AG09319 (cell line): ENCODE measurements at places on chromosomes 1 and 21.

DNA sequence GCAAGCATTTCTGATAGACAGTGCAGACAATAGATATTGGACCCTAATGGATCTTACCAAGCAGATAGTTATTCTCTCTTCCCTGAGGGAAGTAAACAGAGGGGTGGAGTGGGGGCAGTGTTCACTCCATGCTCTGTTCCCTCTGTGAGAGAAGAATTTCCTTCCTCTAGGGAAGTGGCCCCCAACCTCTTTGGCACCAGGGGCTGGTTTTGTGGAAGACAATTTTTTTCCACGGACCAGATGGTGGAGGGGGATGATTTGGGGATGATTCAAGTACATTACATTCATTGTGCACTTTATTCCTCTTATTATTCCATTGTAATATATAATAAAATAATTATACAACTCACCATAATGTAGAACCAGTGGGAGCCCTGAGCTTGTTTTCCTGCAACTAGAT, 459.9 kb downstream of the ADGRL2 start:
- DNase-seq = no peak

DNA sequence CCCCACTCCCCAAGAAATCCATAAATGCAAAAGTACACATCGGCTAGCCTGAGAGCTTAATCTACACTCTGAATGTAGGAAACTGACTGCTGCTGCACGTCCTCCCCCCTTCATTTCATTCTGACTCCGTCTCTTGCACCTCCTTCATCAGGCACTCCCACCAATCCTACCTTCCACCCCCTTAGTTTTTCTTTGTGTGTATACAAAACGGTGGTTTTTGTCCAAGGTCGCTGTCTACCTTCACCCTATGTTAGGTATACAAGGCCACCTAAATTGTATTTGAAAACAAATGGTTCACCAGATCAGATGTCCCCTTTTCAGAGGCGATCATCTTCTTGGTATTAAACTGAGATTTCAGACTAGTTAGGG, 1.9 kb downstream of the WDR26 start:
- no peak for DNase-seq

- DNase-seq = no peak
These were observed 170.4 kb downstream of the CLIC6 start for GRCh38 chr21:34838956-34839820.

DNA sequence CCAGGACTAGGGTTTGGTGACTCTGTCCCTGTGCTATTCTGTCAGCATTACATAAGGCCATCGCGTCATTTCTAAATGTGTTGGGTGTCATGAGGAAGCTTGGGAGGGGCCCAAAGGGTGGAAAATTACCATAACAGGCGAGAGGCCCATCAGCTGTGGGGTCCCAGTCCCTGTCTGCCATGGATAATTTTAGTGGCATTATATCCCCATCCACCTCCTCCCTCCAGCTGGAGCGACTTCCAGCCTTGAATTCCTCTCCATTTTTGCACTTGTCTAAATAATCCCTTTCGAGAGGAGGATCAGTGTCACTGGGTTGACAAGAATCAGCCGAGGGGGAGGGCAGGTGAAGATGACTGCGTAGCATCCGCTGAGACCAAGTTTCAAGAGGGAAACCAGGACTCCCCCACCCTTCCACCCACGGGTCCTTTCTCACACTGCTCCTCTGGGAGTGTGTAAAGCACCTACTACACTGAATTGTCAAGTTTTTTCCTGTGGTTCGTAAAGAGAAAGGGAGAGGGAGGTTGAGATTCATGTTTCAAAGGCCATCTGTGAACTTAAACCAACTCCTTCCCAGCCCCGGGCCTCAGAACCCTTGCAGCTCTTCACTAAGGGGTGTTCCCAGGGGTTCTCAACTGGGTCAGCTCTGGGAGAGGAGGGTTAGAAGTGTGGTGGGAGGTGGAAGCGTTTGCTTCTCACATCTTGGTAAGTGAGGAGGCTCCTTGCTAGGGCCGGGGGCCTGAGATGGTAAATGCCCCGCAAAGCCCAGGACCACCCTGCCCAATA, 29.2 kb downstream of the VASH2 start:
- no peak for DNase-seq

DNA sequence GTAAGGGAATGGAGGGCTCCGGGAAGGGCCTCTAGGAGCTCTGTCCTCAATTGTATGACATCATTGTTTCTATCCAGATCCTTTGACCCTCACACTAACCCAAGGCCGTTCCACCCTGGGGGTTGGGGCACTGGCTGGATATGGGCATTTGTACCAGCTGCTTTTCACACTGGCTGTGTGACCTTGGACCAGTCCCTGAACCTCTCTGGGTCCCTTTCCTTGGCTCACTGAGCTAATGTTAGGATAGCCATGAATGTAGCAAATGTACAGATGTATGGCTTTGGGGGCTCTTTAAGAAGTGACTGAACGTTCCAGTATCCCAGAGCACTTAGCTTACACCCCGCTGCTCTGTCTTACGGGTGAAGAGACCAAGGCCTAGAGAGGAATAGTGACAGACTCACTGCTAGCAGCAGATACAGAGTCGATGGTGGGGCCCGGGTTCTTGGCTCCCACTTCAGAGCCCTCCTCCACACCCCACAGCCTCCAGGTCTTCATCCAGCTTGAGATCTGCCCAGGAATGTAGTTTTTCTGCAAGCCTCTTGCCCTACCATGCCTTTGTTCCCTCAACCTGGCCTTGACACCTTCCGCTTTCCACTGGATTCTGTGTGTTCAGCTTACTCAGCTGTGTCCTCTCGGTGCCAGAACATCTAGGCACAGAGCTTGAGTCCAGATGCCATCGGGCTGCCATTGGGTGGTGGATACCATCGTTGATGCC, 14.6 kb upstream of the UBL4B start:
- DNase-seq = no peak

DNA sequence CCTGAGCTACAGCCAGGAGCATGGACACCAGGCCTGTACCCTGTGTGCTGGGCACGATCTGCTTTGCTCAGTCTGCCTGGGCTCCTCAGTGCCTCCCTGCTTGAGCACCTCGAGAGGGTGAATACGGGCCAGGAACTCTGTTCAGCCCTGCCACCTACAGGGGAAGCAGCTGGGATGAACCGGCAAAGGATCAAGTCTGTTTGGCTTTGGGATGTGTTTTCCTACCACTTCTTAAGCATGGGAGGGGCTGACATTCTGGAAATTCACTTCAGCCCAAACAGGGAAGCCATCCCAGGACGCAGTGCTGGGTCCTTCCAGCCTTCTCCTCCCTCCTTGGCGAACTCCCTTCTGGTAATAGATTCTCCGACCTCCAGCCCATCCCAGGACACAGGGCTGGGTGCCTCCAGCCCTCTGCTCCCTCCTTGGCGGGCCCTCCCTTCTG, 55.8 kb upstream of the SELENON start:
- peak; percentile 63 for DNase-seq

GRCh38 chr21:41667136-41667535, 99.7 kb downstream of the RIPK4 start:
- no peak for DNase-seq

DNA sequence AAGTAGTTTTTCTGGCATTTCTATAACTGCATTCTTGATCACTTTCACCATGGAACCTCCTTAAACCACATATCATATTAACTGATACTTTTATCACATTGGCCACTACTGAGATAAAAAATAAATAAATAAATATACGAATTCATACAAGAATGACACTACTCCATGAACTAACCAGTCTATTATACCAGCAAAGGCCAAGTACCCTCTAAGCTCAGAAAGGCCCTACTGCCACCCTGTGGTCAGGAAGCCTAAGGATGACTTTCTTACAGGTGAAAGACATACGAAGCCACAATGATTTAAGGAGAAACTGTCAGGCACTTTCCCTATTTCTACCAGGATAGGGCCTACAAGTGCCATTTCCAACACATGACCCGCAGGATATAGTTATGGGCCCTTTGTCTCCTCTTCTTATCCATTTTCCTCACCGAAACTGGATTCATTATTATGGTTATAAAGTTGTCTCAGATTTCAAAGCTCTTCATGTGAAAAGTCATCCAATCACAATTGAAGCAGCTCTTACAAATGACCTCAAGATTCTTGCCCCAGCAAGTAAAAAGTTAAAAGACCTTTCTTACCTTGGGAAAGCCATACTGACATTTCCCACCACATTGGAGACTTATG, 23.9 kb downstream of the DNAJC8 start:
- DNase-seq = peak; percentile 35

- DNase-seq = no peak
These were observed 101.8 kb upstream of the LPGAT1 start for GRCh38 chr1:211932231-211932932.

- DNase-seq = no peak
These were observed 1.4 kb downstream of the PROK1 start for GRCh38 chr1:110452330-110452729.

DNA sequence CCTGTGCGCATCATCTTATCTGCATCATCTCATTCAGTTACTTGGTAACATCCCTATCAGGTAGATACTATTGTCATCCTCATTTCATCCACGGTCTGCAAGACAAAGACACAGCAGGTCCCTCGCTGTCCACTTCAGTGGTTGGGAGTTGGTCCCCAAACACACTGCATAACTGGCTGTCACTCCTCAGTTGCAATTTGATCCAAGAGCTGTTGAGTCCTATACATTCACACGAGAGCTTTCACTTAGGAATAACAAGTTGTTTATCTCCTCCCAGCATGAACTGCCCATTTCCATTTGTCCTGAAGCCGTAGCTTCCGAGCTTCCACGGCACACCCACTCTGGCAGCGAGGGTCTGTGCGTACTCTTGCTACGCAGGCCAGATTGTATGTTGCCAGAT, 472.0 kb downstream of the CAMTA1 start:
- no peak for DNase-seq

DNA sequence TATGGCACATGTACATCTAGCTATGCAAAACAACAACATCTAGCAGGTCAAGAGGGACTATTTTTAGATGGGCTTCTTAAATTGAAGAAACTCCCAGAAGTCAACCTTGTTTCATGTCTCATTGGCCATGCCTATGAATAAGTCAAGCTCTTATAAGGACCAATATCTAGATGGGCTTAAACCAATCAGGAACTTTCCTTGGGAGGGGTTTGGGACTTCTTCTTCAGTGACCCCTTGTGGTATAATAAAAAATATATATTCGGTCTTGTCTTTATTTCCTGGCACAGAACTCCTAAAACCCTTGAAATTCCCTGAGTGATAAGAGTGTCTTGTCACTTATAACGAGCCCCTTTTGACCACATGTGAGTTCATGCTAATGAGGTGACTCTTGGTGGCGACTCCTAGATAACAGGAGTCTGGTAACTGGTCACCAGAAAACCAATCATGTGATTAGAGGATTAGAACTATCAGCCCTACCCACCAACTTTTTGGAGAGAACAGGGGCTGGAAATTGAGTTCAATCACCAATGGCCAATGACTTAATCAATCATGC, 218.3 kb downstream of the HHIPL2 start:
- no peak for DNase-seq

GRCh38 chr21:44345495-44345894, 6.3 kb upstream of the CFAP410 start:
- DNase-seq = no peak

GRCh38 chr1:230167419-230167852, 100.4 kb downstream of the GALNT2 start:
- DNase-seq = no peak

GRCh38 chr21:18144339-18144738, 100.3 kb upstream of the CHODL start:
- no peak for DNase-seq

- no peak for DNase-seq
These were observed 26.5 kb downstream of the PTBP2 start for GRCh38 chr1:96748078-96748477.

- DNase-seq = no peak
These were observed 201.6 kb downstream of the SDCCAG8 start for GRCh38 chr1:243457363-243457982.

DNA sequence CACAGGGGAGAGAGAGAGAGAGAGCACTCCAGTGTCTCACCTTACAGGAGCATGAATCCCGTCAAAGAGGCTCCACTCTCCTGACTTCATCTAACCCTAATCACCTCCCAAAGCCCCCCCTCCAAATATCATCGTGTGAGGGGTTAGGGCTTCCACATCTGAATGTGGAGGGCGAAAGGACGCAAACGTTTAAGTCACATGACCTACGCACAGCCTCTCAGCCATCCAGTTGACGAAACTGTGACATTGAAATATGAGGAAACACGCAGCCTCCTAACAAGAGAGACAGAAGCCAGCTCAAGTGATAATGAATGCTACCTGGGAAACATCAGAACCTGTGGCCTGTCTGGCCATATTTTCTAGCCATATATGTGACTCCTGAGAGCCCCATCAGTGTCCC, 63.7 kb downstream of the MATN1 start:
- DNase-seq = no peak

GRCh38 chr1:156645056-156645455, 3.1 kb downstream of the BCAN start:
- no peak for DNase-seq

GRCh38 chr1:223223091-223223995, 80.3 kb upstream of the TLR5 start:
- DNase-seq = no peak

DNA sequence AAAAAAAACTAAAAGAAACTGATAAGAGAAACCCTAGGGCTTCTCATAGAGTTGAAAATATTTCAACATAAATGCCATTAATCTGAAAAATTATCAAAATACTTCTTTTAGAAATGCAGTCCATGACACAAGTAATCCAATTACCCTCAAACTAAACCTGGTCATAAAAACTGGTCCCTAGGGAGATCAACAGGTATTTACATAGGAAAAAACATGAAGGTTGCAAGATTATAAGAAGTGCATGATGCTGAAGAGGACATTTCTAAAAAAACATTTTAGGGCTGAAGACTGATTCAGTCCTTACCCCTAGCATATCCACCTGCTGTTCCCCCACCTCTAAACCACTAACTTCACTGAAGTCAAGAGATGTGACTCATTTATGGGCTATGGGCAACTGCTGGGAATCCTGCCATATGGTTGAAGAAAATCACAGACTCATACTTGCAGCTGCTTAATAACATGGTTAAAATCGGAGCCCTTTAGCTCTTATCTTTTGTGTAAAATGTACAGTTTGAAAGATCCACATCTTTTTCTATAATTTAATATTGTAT, 131.0 kb upstream of the RUNX1 start:
- DNase-seq = no peak

DNA sequence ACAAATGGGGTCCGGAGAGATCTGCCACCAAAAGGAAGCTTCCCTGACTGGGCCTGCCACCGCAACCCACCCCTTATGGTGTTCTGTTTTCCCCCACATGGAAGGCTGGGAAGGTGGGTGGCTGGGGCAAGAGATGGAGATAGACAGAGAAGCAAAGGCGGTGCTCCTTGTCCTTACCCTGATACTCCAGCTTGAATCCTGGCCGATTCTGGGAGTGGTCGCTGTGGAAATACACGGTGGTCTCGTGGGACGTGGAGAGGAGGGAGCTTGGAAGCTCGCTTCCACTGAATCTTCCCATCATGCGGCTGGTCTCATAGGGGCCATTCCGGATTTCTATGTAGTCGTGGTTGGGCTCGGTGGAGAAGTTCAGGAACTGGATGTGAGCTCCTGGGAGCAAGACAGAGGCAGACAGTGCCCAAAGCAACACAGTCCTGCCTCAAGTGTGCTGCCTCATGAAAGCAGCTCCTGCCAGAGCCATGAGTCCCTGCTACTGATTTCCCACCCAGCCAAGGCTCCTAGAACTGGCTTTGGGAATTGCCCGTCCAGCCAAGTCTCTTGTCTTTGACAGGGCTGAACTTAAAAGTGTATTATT, 138.5 kb downstream of the ZSCAN20 start:
- no peak for DNase-seq
